ENCODE measurements at places on chromosomes 3 and 15.

- no peak for DNase-seq
Observed at GRCh38 chr3:63877737-63878393, 14.2 kb downstream of the ATXN7 start.

DNA sequence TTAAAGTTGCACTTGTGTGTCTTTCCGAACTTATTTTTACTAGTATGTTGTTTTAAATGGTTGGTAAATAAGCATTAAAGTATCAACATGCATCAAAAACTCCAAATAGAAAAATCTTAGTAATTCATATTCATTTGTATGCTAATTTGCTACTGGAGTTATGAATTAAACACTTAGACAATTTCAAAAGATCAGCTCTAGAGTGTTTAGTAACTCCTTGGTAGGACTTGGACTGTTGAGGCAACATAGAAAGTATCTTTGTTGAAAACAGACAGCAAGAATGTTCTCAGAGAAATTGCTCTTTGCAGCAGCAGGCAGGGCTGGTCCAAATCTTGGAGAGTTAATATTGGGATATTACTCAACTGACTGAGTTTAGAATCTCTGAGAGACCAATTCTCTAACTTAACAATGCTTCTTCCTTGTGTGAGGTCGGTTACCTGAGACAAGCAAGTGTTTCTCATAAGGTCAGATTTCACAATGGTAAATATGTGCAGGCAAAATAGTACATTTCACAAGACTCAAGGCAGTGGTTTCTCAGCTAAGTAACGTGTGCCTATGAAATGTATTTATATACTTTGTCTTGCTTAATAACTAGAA is 147.8 kb upstream of the IL12A start:
- DNase-seq: no peak

GRCh38 chr15:55221090-55222011 is 24.6 kb upstream of the RSL24D1 start:
- no peak for DNase-seq

DNA sequence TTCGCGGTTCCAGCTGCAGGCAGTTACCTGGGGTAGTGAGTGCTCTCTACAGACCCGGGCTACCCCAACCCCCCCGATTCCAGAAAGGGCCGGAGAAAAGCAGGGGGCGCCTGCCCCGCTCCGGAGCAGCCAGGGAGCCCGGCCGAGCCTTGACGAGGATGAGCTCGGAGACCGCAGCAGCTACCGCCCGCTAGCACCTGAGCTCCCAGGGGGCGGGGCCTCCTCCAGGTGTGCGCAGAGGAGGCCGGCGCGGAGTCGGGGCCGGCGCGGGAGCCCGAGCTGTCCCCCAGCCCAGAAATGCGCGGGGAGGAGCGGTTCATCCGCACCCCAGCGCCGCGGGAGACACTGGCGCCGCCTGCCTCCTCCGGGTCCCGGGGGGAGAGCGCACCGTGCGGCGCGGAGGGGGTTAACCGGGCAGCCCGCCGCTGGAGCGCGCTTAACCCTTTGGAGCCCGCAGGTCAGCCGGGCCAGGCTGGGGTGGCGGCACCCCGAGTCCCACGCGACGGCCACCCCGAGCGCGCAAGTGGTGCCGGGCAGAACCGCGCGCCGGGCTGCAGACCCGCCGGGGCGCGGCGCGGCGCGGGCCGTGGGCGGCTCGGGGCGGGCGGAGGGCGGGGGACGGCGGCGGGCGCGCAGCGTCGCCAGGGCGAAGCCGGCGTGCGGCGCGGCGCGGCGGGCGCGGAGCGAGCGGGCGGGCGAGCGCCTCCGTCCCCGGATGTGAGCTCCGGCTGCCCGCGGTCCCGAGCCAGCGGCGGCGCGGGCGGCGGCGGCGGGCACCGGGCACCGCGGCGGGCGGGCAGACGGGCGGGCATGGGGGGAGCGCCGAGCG is at the start of gene CACNA1D:
Gene CACNA1D, plus strand, starts transcription at position 649 of the 829 bp plus-strand sequence. CDS start 556 bp downstream, outside the sequence.
- no peak for DNase-seq

GRCh38 chr15:65285291-65286068 is 1.2 kb downstream of the PARP16 start:
- DNase-seq: no peak

GRCh38 chr3:195023576-195023975 is 247.4 kb downstream of the XXYLT1 start:
- DNase-seq: no peak

GRCh38 chr3:176611703-176612102 is 585.6 kb downstream of the TBL1XR1 start:
- no peak for DNase-seq

DNA sequence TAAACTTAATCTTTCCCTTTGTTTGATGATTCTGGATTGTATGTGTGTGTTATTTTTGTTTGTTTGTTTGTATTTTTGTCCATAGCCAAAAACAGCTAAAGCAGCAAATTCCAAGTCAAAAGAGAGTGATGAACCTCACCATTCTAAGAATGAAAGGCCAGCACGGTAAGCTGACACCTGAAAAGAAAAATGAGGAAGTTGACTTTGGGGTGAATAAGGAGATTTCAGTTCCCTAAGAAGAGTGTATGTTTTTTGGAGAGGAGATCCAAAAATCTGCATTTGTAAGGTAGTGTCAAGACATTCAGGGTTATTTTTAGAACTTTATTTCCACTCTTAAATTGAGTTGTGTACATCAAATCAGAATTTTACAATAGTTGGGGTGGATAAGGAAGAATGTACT is 52.3 kb upstream of the UTS2B start:
- DNase-seq: no peak

- no peak for DNase-seq
Observed at GRCh38 chr15:35123743-35124142, 38.6 kb upstream of the NANOGP8 start.

DNA sequence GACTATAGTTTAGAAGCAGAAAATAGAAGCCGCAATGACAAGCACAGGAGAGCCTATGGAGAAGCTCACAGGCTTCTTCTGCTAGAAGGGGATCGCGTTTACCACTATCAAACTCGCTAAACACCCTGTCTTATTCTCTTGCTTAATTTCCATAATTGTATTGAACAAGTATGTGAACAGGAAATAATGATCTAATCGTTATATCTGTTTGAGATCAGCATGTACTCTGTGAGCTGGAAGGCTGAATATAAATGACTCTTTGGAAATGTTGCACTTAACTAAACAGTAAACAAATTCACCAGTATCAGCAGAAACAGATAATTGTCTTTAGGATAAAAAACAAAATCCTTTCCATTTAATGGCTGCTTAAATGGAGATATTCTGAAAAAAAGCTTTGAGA is 15.0 kb downstream of the NEK10 start:
- no peak for DNase-seq

DNA sequence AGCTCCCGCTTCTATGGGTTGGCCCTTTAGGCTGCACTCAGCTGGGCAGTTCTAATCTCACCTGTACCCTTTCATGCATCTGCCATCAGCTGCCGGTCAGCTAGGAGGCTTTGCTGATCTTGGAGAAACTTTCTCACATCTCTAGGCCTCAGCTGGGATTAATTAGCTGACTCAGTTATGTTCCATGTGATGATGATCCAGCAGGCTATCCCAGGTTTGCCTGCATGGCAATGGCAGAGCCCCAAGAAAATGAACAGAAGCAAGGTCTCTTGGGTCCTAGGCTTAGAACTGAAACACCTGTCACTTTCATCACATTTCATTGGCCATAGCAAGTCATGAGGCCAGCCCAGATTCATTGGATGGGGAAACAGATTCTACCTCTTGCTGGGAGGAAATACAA is 304.6 kb upstream of the TBC1D5 start:
- no peak for DNase-seq

DNA sequence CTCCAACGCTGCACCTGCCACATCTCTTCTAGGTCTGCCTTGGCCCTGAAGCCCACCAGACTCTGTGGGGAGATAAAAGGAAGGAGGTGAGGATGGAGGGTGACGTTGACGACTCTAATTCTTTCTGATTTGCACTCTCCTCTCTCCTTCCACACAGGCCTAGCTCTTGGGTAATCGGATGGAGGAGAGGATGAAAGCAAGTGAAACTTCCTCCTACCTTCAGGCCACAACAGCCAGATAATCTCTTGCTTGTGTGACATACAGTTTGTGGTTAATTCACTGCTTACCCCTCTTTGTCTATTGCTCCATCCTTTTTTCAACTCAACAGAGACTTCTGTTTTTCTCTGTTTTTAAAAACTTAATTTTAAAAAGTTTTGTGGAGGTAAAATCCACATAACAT is 208.1 kb downstream of the SV2B start:
- peak; percentile 50 for DNase-seq

- DNase-seq: no peak
Observed at GRCh38 chr3:109597444-109597843, 260.1 kb upstream of the DPPA4 start.

DNA sequence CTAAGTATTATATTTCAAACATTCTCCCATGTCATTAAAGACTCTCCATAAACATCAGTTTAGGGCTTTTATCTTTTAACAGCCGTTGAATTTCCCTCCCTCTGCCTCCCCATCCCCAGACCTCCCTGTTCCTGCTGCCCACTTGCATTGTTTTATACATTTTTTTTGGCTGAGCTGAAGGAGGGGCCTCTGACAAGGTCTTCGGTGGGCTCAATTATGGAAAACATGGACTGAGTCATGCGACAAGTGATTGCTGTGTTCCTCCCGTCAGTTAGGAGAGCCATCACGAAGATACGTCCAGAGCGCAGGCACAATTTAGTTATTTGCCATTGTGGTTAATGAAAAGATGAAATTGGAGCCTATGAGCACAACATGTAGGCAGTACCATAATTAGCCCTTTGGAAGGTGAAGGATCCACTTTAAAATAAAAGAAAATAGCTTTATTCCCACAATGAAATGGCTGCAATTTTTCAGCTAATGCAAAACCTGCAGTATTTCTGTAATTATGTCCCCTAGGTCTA is 12.0 kb upstream of the NMNAT3 start:
- DNase-seq: no peak

DNA sequence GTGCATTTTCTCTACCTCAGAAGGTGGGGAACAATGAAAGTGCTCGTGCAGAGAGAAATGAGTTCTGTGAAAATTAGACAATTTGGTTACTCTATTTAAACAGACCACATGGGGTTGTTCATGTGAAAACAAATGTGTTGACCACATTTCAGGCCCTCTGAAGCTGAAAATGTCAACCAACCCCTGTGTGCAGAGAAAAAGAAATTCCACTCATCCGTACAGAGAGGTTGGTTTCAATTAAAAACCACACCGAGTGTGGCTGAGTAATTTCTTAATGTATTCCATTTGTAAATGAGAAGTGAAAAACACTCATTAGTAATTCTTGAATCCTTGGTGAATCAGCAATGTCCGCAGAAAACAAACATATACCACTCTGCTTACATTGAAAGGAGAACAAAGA is 46.9 kb upstream of the SLC7A14 start:
- no peak for DNase-seq

- DNase-seq: peak; percentile 45
Observed at GRCh38 chr3:32297366-32297765, 58.9 kb downstream of the CMTM8 start.

GRCh38 chr3:53748512-53749271 is 97.5 kb downstream of the CHDH start:
- DNase-seq: no peak

GRCh38 chr15:70257047-70257446 is 159.3 kb upstream of the TLE3 start:
- no peak for DNase-seq

- DNase-seq: no peak
Observed at GRCh38 chr3:145849115-145849514, 311.9 kb downstream of the PLOD2 start.

GRCh38 chr15:58472821-58473581 is 41.2 kb downstream of the LIPC start:
- DNase-seq: peak; percentile 73

DNA sequence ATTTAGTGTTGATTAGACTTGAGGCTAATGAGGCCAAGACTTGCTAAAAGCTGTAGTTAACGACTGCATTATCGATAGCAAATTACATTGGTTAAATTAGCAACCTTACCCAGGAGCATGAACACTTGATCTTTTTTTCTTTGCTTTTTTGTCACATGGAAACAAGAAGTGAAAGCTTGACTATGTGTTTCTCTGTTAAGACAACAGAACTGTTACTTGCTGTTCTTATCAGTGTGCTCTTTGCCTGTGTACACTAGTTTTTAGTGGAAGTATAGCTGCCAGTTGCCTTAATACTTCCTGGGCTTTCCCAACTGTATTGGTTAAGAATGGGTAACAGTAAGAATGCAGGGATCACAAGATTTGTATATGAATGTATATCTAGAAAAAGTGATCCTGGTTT is 625.5 kb downstream of the NAALADL2 start:
- DNase-seq: no peak

DNA sequence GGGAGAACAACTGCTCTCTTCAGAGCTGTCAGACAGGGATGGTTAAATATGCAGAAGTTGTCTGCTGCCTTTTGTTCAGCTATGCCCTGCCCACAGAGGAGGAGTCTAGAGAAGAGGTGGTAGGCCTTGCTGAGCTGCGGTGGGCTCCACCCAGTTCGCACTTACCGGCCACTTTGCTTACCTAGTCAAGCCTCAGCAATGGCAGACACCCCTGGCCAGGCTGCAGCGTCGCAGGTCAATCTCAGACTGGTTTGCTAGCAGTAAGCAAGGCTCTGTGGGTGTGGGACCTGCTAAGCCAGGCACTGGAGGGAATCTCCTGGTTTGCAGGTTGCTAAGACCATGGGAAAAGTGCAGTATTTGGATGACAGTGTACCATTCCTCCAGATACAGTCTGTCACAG is 12.3 kb upstream of the TMEM45A start:
- no peak for DNase-seq

DNA sequence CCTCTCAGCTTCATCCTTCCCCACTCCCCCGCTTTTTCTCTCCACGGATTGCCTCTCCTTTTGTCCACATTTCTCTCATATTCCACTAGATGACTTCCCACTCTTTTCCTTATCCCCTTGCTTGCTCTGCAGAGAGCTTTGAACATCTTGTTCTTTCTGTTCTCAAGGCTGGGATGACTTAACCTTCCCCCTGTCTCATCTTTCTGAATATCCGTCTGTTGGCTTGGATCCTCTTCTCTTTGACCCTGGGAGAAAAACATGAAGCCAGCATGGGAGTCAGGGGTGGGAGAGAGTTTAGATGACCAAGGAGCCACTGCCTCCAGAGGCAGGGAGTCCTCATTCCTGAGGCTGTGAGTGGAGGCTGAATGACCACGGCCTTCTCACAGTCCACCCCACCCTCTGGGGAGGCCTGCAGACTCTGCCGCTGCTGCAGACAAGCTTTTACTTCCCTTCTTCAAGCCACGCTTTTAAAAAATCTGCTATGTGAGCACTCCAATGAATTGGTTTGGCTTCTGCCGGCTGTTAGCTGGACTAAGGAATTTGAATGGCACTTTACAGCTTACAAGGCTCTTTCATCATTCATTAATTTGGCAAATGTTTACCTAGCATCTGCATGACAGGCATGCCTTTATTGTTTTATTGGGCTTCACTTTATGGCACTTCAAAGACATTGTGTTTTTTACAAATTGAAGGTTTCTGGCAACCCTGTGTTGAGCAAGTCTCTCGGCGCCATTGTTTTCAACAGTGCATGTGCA is 111.6 kb upstream of the SLC6A6 start:
- no peak for DNase-seq

DNA sequence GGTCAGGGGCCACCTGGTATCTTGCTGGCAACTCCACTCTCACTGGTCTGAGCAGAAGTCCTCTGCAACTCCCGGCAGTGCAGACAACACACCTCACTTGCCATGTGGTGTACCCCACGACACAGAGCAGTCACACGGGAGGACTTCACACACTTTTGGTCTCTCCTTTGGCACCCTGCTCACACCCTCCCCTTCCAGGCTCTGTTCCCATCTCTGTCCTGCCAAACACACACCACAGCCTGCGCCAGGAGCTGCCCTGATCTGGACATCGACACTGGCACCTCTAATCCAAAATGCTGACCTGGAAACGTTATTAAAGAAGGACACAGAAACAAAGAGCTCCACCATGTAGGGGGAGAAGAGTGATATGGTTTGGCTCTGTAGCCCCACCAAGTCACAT is 57.2 kb downstream of the SLC41A3 start:
- no peak for DNase-seq
